ENCODE measurements at places on chromosomes 4 and X. TPM values are rescaled to one million over a fixed set of nuclear protein-coding genes. Genes with fewer than 3 reads are reported as not detected.

CT55 gene
- not detected for total RNA-seq

TMPRSS11A gene
- 0.10 TPM for total RNA-seq

CYLC1 gene
- not detected for total RNA-seq

CD99 gene
- 97.7 TPM for total RNA-seq

KDR gene
- 32.4 TPM for total RNA-seq

FREM3 gene
- 0.10 TPM for total RNA-seq

CD38 gene
- total RNA-seq = 0.39 TPM

SULT1B1 gene
- total RNA-seq = 1.8 TPM

UGT2B10 gene
- total RNA-seq = not detected

TLR7 gene
- 2.6 TPM for total RNA-seq

MID1 gene
- 21.9 TPM for total RNA-seq

KLF8 gene
- 10.4 TPM for total RNA-seq

FMR1NB gene
- total RNA-seq = not detected

ENAM gene
- 0.69 TPM for total RNA-seq

AWAT2 gene
- 2.5 TPM for total RNA-seq

MAGEC2 gene
- not detected for total RNA-seq

KCTD8 gene
- total RNA-seq = not detected
